ENCODE measurements at places on chromosomes 12 and 14. TPM values are rescaled to one million over a fixed set of nuclear protein-coding genes. Genes with fewer than 3 reads are reported as not detected.
A peak's percentile ranks its signal among the peaks of the same experiment; 100 is the strongest.

- no peak for DNase-seq
Measured at GRCh38 chr12:116026346-116026745, 251.1 kb downstream of the MED13L start.

- peak; percentile 87 for DNase-seq
Measured at GRCh38 chr12:121773011-121773777, 20.3 kb downstream of the RHOF start.

GRCh38 chr12:69509308-69509736, 39.1 kb downstream of the FRS2 start:
- no peak for DNase-seq

METTL25 gene
- total RNA-seq, result 12.5 TPM

GRCh38 chr14:105378873-105379685, 19.3 kb upstream of the TEX22 start:
- no peak for DNase-seq

HOXC5 gene
- total RNA-seq, result not detected

GRCh38 chr12:69666798-69667197, 32.3 kb downstream of the BEST3 start:
- no peak for DNase-seq

DNA sequence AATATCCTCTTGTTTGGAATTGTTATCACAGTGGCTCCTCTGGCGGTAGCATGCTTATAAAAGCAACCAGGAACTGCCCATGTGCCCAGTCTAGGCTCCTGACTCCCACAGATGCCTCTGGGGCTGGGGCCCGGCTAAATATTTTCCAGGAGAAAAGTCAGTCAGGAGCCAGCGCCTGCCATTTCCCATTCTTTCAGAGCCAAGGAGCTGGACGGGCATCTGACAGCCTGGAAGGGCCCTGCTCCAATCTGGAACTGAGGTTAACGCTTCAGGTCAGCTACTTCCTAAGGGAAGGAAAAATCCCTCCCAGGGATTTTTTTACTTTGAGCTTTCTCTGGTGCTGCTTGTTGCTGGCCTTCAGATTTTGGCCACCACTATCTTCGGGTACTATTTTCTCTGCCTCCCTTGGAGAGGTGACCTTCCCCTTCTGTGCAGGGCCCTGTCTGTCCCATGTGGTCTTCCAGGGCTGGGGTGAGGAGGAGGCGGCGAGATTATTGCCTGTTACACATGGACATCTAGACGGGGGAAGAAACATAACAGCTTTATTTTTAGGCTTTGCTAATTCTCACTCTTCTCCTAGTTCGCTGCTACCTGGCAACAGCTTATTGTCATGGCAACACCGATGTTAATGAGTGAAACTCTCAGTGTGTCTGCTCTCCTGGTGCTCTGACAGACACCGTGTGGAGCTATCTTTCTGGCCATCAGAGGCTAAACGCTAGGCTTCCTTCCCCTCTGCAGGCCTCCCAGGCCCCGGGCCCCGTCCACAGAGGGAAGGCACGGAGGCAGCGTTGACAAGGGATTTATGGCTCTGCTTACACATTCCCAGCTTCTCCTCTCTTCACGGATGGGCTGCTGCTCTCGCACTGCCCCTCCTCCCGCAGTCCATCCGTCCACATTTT, 160.4 kb downstream of the CACNA1C start:
- DNase-seq, result no peak

DNA sequence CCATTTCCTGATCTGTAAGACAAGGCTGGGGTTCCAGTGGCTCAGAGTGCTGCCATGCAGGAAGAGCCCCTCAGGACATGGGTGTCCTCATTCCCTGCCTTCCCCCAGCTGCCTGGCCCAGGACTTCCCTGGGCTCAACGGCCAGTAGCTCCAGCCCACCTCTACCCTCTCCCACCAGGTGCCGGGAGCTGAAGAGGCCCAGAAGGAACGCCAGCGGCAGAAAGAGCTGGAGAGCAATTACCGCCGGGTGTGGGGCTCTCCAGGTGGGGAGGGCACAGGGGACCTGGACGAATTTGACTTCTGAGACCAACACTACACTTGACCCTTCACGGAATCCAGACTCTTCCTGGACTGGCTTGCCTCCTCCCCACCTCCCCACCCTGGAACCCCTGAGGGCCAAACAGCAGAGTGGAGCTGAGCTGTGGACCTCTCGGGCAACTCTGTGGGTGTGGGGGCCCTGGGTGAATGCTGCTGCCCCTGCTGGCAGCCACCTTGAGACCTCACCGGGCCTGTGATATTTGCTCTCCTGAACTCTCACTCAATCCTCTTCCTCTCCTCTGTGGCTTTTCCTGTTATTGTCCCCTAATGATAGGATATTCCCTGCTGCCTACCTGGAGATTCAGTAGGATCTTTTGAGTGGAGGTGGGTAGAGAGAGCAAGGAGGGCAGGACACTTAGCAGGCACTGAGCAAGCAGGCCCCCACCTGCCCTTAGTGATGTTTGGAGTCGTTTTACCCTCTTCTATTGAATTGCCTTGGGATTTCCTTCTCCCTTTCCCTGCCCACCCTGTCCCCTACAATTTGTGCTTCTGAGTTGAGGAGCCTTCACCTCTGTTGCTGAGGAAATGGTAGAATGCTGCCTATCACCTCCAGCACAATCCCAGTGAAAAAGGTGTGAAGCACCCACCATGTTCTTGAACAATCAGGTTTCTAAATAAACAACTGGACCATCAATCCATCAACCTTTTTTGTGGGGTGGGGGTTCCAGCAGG, 17.6 kb downstream of the AGAP2 start:
- DNase-seq, result no peak

KRT85 gene
- total RNA-seq, result not detected

DNA sequence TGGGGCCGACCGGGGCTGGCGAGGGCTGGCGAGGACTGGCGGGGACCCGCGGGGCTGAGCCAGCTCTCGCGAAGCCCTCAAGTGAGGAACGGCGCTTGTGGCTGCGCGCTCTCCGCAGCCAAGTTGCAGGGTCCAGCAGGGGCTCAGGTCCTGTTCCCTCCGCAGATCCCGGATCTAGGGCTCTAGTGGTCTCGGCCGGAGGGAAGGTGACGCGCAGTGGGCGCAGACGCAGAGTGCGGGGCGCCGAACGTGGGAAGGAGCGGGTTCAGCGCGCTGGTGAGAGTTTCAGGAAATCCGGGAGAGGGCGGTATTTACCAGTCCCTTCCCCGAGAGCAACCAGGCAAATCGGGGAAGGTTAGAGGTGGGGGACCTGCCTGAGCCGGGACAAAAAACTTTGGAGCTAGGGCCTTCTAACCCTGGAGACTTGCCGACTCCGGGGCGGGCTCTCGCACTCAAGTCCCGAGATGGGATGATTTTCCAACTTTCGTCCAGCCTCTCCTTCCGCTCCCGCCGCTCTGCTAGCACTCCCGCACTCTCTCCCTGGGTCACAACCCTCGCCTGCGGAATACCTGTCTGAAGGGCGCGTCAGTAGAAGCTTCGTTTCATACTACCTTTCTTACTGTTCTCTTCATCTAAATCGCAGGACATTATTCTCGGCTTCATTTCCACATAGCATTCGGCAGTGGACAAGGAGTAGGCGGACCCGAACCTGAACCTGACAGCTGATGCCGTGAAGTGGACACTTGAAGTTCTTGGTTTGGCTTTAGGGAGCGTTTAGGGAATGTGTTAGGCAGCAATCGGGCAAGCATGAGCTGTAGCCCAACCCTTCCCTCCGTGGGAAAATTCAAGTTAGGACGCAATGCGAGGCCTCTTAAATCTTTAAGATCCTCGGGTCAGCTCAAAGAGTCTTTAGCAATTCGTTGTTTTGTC, 13.6 kb upstream of the PAX9 start:
- no peak for DNase-seq

- DNase-seq, result no peak
Measured at GRCh38 chr14:101364503-101365328, 196.6 kb upstream of the DIO3 start.

DNA sequence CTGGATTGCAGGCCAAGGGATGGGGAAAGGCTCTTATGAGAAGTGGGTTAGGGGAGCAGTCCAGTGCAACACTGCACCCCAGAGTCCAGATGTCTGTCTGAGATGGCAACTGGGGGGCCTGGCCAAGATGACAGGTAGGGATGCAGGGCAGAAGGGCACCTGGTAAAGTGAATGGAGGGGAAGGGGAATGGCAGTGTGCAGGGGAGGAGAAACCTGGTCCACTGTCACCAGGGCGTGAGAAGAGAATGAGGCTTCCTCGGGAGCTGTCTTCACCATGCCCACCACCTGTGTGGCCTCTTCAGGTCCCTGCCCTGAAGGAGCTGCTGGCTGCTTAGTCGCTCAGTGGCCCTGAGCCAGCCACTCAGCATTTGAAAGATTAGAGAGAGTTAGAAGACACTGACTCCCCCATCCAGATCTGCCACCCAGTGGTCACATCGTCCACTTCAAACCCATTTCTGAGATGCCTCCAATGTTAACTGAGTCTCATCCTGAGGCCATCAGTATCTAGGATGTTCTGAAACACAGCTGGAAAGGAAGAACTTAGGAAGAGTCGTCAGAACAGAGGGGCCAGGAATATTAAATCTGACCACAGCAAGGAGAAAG, 57.3 kb downstream of the PLEKHG3 start:
- no peak for DNase-seq

DNA sequence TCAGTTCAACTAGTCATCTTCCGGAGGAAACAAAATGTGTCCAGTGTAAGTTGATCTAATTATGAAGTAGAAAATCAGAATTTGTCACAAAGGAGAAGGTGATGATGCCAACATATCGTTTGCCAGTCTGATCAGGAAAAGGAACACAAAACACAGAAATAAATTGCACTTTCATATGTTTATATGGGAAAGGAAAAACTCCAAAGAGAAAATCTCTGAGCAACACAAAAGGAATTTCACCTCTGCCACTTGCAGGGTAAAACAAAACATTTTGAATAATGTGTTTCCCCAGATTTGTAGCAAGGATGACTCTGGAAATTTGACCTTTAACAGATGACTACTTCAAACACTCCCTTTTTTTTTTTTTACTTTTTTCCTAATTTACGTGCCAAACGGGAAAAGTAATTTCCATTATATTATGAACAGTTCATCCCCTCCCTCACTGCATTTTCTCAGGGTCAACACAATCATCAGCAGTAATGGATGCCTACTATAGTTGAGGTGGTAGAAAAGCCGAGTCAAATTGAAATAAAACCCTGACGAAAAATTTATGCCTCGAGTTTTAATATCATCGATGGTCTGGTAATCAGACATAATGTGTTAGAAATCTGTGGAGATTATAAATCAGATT, 25.6 kb downstream of the MGAT4C start:
- no peak for DNase-seq

DNA sequence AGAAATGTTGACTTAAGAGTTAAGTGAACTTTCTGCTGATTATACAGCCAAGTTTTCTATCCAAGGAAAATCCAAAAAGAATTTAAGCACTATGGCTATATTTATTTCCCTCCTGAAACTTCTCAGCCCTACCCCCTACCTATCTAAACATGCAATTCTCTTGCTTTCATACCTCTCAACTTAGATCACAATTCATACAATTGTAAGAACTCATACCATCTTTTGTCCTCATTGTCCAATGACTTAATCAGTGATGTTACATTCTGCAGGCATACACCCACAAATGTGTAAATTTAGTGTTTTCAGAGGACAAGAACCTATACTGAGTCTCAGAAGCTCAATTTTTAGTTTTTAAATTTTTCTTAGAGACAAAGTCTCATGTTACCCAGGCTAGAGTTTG, 62.1 kb downstream of the ZFC3H1 start:
- no peak for DNase-seq

DNA sequence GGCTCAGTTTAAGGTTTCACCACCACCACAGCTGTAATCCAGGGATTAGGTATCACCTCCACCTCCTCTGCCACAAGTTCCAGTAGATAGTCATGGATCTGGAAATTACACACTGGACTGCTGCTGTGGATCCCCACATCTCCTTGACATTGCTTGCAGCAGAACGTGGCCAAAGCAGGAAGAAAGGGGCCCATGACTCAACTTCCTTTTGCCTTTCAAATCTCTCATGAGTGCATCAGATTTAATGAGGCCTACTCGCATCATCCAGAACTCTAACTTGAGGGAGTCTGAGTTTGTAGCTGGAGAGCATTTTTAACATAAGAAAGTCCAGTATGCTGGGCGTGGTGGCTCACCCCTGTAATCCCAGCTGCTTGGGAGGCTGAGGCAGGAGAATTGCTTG, 29.2 kb upstream of the TMED10 start:
- no peak for DNase-seq

IL22 gene
- not detected for total RNA-seq

DNA sequence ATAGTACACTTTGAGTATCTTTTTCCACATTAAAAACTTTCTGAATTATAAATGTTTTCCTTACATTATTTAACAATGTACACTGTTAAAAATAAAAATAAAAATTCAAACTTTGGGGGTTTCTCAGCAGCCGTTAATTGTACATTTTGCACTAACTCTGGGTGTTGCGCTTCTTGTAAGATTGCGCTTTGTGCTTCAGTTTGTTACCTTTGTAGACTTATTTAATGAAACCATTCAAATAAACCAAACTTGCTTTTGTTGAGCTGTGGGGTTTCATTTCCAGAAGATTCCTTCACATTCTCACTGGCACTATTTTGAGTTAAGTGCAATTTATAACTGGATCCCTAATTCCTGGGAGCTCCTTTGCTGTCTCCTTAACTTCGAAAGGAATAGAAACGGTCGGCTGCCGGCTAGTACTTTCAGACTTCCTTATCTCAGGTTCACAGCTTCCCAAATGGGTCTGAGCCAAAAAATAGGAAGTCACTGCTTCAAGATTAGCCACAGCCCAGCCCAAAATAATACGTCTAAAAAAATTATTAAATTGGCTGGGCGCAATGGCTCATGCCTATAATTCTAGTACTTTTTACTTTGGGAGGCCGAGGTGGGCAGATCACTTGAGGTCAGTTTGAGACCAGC, 38.2 kb downstream of the RAD52 start:
- DNase-seq, result no peak

GPR68 gene
- total RNA-seq, result 23.0 TPM

DNAH10 gene
- total RNA-seq, result 0.28 TPM

KSR2 gene
- not detected for total RNA-seq

MYF6 gene
- not detected for total RNA-seq

Measured in activated naive CD8-positive, alpha-beta T cell treated with anti-CD3 and anti-CD28 coated beads, Interleukin-2, amount 10 ng/mL, durations not matched to agents 7 days and 5 days (primary cell).